MV-4-11 (cell line): ENCODE measurements at places on chromosomes 6 and 20.
A peak's percentile ranks its signal among the peaks of the same experiment; 100 is the strongest.

GRCh38 chr6:87183687-87184086, 28.3 kb downstream of the ZNF292 start:
- no peak for DNase-seq

DNA sequence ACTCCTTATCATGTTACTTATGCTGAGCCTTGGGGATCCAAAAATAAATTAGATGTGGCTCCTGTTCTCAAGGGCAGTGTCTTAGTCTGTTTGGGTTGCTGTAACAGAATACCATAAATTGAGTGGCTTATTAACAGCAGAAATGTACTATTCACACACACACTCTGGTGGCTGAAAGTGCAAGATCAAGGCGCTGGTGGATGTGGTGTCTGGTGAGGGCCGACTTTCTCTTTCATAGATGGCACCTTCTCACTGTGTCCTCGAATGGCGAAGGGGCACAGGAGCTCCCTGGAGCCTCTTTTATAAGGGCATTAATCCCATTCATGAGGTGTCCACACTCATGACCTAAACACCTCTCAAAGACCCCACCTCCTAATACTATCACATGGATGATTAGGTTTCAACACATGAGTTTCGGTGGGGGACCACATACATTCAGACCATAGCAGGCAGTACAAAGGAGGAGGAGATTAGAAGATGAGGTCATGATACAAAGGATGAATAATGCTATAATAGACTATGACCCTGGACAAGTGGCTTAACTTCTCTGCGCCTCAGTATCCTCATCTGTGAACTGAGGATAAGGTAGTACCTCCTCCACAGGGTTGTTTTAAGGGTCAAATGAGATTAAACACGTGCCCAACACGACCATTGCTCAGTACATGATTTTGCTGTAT, 34.1 kb downstream of the RPP40 start:
- no peak for DNase-seq

DNA sequence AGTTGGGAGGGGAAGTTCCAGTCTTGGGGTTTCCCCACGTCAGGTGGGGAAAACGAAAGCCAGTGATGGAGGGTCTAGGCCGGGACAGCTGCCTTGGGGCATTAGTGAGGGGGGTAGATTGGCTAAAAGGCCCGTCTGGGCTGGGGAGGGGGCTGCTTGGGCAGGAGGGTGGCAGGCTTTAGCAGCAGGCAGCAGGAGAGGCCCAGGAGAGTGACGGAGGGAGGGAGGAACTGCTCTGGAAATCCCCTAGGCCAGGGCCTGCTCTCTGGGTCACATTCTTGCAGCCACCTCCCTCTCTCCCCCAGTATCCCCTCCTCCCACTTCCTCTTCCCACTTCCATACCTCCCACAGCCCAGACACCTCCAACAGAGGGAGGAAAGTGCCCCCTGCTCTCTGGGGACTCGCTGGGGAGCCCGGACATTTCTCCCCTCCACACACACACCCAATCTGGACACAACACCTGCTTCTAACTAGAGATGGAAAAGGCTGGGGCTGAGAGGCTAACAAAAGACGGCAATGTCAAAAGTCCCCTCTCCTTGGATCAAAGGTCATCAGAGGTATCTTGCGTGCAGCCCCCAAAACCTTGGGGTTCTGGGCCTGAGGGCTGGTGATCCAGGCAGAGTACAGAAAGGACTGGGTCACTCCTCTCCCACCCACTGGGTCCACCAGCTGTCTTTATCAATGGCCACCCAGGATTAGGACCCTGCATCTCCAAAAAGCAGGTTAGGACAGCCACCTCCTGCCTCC, 1.8 kb downstream of the NFKBIE start:
- peak; percentile 41 for DNase-seq

DNA sequence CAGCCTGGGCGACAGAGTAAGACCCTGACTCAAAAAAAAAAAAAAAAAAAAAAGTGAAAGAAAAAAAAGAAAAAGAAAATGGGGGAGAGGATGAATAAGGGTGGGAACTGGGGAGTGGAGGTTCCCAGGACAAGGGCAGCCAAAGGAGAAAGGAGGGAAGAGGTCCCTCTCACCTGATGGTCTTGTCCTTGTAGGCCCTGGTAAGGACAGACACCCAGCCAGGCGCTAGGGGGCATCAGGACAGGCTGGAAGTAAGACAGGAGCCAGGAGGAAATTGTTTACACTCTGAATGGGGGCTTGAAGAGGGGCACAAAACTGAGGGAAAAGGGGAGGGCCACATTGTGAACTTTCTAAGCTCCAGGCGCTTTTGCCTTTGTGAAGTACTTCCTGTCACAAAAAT, 2.3 kb upstream of the ALDH5A1 start:
- DNase-seq, result no peak

DNA sequence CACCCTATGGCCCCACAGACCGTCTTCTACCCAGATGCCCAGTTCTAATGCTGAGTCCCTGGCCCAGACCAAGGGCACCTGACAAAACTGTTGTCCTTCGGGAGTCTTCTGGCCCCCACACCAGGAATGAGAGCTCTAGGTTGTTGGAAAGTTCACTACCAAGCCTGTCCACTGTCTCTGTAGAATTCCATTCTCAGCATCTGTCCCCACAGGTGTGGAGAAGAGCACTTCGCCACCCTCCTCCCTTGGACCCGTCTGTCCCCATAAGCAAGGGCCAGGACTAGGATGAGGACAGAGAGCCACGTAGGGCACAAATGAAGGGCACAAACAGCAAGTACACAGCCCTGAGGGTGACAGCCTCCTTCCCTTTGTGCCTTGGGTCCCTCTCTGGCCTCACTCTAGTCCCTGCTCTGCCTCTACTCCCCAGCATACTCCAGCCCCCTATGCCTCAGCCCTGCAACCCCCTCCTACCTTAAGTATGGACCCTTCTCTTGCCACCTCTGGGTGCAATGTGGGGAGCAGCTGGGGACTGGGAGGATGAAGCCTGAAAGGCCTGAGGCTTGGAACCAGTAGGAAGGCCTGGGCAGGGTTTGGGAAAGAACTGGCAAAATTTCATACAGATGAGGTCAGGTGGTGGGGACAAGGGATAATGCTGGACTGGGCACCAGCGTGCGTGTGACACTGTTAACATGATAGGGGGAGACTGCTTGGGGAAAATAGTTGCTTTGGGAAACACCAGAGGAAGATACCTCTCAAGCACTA, 4.3 kb downstream of the LZTS3 start:
- no peak for DNase-seq

DNA sequence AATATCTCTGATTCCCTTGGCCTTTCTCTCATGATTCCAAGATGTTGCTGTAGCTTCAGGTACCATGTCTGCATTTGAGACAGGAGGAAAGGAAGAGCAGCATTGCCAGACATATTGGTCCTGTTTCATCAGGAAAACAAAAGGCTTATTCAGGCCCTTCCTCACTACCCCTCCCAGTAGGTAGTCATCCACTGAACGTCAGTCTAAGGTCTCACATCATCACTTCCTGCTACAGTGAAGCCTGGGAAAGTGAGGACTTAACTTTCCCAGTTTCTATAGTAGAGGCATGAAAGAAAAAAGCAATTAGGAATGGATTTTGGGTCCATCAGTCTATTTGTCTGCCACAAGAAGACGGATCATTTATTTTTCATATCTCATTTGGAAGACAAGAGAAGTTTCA, 85.7 kb upstream of the SOX4 start:
- DNase-seq, result no peak

- DNase-seq, result no peak
These were observed at the start of gene SOX18 for GRCh38 chr20:64049060-64049877. SOX18 (minus strand) TSS chr20:64049639; CDS start chr20:64049516, 123 bp downstream.

GRCh38 chr6:148273962-148274752, 68.5 kb upstream of the SASH1 start:
- DNase-seq, result no peak

DNA sequence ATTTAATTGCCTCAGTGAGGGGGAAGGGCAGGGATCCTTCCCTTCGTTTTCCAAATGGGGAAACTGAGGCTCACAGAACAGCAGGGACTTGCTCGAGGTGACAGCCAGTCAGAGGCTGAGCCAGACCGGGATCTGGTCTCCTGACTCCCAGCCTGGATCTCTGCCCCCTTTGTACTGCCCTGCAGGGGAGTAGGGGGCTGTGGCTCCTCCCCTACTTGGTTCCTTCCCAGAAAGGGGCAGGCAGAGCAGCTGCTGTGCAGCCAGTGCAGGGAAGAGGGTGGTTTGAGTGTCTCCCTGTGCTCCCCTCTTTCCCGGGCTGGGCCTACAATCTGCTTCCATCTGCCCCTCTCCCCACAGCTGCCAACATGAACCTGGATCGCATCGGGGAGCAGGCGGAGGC, 37.6 kb downstream of the UQCC2 start:
- no peak for DNase-seq

- DNase-seq, result peak; percentile 54
These were observed 178.8 kb upstream of the PRDM1 start for GRCh38 chr6:105907301-105907700.

DNA sequence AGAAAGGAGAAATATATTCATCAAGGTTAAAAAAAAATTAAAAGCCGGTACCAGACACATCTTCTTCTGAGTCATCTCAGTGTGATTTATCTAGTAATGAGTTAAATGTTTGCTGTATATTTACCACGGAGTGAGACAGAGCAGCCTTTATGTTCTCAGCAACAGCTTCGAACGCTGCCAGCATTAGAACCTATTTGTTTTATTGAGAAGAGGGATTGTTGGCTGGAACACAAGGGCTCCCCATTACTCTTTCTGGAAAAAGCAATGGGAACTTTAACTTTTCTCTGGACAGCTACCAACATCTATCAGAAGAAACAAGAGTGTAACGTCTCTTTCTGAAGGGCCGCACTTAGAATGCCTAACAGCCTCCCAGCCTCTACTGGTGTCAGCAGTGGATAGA, 105.3 kb upstream of the TAB2 start:
- DNase-seq, result no peak

- DNase-seq, result no peak
These were observed 106.3 kb downstream of the PRKN start for GRCh38 chr6:162621246-162621645.

- DNase-seq, result peak; percentile 14
These were observed 154.1 kb downstream of the CD24 start for GRCh38 chr6:106820412-106820852.

DNA sequence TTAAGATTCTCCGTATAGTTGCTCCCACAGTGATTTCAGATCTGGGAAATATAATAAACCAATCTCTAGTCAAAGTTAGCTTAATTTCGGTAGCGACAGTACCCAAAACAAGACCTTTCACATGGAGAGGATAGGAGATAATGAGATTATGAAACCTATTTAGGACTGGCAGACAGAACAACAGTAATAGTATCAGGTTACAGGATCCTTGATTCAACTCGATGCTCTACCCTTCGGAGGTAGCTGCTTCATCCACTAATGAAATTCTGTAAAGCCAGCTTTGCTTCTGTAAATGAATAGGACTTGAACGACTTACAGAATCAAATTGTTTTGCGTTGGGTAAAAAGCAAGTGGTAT, 534 bp upstream of the AKIRIN2 start:
- DNase-seq, result peak; percentile 84

DNA sequence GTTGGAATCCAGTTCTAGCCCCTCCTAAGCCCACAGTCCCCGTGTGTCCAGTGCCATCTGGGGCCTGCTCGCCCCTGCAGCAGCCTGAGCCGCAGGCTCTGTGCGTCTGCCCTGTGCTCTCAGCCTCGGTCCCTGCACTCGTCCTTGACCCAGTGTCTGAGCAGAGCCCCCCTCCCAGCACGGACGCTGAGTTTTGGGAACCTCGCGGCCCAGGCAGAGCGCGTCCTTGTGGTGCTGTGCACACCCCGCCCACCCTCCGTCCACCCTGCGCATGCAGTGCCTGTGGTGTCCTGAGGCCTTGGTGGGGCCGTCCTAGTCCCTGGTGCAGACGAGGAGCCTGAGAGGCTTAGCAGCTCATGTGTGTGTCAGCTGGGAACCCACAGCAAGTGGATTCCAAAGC, 31.6 kb downstream of the OSBPL2 start:
- DNase-seq, result no peak

- DNase-seq, result no peak
These were observed 56.6 kb downstream of the SNX14 start for GRCh38 chr6:85537055-85537494.

GRCh38 chr6:18308070-18308735, 43.9 kb upstream of the DEK start:
- no peak for DNase-seq

GRCh38 chr6:18350712-18351111, 36.4 kb upstream of the RNF144B start:
- peak; percentile 90 for DNase-seq

GRCh38 chr6:145735356-145736165, at the start of gene EPM2A:
EPM2A (minus strand) TSS chr6:145735520; CDS start chr6:145735498, 22 bp downstream.
- DNase-seq, result peak; percentile 55

DNA sequence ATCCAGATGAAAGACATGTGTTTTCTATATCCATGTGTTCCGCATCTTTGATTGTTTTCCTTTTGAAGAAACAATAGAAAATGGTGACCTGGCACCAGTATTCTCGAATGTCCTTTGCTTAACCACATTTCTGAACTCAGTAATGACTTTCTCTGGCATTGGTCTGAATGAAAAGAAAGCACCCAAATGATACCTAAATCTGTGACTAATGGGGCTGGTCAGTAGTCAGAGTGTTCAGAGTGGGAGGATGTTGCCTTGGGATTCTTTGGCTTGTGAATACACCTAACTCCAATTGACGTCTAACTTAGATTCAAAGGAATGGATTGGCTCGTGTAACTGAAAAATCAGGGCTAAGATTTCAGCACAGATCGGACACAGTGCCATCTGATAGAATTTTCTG, 27.1 kb downstream of the PARD6B start:
- no peak for DNase-seq

DNA sequence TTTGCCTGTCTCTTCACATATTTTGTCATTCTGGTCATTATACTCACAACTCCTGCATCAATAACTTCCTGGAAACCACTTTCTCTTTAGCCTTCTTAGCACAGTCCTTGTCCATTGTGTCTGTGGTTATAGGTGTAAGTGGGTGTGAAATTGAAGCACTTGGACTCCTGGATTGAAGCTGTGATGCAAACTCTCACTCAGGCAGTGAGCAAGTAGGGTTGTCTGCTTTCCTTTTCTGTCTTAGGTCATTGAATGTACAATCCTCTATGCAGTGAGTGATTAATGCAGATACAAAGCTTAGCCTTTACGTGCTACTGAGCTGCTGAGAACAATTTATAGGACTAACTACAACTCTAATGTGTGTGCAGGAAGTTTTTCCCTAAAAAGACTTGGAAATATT, 54.8 kb downstream of the ADGRB3 start:
- no peak for DNase-seq

DNA sequence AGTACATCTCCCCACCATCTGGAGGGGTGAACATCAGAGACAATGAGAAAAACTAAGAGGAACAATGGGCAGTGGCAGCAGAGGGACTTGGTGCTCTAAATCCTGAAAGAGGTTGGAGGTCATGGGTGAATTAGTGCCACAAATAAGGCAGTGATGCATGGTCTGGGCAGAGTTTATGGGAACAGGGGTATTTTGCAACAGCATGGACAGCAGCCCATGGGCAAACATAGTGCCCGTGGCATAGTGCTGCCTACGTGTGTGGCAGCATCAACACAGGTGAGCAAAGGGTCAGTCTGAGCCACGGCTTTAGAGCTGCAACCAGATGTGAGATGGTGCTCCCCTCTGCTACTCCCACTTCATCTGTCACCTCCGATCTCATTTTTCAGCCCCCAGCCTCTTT, 459.1 kb upstream of the CITED2 start:
- DNase-seq, result no peak

GRCh38 chr6:8436966-8437365, 1.6 kb upstream of the SLC35B3 start:
- peak; percentile 16 for DNase-seq
